ENCODE measurements at places on chromosomes 11 and 22.

DNA sequence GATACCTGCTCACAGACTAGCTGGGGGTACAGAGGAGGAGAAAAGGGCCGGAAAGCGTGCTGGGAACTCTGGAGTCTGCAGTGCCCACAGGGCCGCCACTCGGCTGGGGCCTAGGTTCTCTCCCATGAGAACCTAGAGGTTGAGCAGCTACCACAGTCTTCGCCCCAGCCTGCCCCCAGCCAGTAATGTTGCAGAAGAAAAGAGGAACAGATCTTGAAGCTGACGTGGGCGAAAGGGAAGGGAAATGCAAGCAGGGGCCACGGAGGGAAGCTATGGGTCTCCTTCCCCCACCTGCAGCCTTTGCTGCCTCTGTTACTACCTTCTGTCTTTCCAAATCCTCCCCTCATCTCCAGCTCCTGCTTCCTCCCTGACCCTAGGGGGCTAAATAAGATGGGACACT, 28.8 kb upstream of the P2RY2 start:
- no peak overlapping the region for H3K4me3 ChIP-seq
- H3K27me3 ChIP-seq = peaks cover 2% of the 10 kb centered on the region
- DNase-seq = no peak
- peaks cover 5% of the 10 kb centered on the region for H3K4me1 ChIP-seq
- H3K36me3 ChIP-seq = no peaks in the 10 kb centered on the region

- H3K27me3 ChIP-seq = peaks cover 96% of the 10 kb centered on the region
- no peak overlapping the region for H3K27ac ChIP-seq
- H3K4me1 ChIP-seq = no peaks in the 10 kb centered on the region
- peak; percentile 53 for DNase-seq
These were observed 6.6 kb downstream of the PAX6 start for GRCh38 chr11:31804312-31805036.

DNA sequence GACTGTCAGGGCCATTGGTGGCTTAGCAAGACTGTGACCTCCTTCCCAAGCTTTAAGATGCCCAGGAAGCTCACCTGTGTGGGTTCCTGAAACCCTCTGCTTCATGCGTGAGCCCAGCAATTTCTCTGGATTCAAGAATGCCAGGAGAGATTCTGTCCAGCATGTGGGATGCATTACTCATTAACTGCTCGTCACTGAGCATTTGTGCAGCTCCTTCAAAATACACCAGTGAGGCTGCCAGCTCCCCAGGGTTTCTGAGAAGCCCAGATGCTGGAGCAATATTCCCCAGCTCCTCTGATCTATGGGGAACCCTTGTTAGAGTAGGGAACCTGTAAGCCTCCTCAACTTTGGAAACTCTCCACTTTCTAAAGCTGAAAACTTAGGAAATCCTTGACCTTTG, 126.5 kb downstream of the CHST1 start:
- no peak overlapping the region for H3K4me3 ChIP-seq
- DNase-seq = no peak
- H3K36me3 ChIP-seq = no peaks in the 10 kb centered on the region
- no peak overlapping the region for H3K27ac ChIP-seq

- H3K36me3 ChIP-seq = peaks cover 4% of the 10 kb centered on the region
- no peak overlapping the region for H3K4me3 ChIP-seq
- peaks cover 9% of the 10 kb centered on the region for H3K4me1 ChIP-seq
- H3K27ac ChIP-seq = peak overlapping the region; percentile 46
These were observed 134.1 kb downstream of the NAV2 start for GRCh38 chr11:19846654-19847305.

DNA sequence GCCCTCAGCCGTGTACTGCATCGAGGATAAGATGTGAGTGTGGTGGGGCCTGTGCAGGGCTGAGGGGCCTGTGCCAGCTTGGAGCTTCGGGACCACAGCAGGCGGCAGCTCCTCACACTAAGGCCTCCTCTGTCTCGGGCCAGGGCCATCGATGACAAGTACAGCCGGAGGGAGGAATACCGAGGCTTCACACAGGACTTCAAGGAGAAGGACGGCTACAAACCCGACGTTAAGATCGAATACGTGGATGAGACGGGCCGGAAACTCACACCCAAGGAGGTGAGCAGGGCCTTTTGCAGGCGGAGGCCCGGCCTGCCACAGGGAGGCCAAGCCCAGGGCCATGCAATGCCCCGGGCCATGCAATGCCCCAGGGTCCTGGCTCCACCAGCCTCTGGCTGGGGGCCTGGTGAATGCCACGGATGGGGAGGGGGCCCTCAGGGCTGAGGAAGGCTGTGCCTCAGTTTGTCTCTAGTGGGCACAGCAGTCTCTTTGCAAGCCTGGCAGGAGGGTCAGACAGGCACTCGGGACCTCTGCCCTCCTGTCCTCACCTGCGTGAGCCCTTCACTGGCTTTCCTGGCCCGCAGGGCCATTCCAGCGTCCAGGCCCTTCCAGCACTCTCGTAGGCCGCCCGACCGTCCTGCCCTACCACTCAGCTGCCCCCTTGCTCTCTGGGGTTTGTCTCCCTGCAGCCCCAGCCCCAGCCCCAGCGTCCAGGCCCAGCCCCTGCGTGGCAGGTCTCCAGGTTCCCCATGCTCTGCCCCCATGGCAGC, 16.3 kb downstream of the SART1 start:
- peaks cover 4% of the 10 kb centered on the region for H3K4me1 ChIP-seq
- H3K4me3 ChIP-seq = no peak overlapping the region
- DNase-seq = no peak
- no peaks in the 10 kb centered on the region for H3K27me3 ChIP-seq
- peaks cover 16% of the 10 kb centered on the region for H3K36me3 ChIP-seq

DNA sequence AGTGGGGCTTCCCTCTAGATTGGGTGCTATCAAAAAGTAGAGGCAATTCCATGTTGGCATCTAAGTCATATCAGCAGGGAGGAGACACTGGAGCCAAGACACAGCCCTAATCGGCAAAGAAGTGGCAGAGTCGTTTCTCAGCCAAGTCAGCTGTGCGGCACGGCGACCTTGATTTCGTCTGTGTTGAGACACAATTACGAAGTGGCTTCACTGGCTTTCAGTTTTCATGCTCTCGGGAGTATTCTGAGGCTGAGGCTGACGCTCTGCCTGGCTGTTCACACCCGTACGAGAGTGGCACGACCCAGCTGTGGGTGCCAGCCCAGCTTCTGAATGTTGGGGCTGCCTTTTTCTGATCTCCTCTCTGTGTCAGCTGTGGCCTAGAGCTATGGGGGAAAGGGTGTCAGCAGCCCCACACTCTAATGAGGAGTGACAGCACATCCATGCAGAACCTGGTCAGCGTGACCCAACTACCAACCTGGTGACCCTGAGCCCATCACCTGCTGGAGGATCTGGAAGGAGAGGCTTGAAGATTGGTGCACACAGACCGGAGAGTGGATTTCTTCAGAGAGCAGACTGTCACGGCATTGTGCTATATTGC, 105.7 kb upstream of the TMEM45B start:
- no peaks in the 10 kb centered on the region for H3K36me3 ChIP-seq
- no peak overlapping the region for H3K4me3 ChIP-seq
- no peak for DNase-seq
- H3K4me1 ChIP-seq = no peaks in the 10 kb centered on the region
- H3K27me3 ChIP-seq = no peaks in the 10 kb centered on the region

GRCh38 chr11:1012291-1012690, 24.2 kb downstream of the MUC6 start:
- no peak overlapping the region for H3K27ac ChIP-seq
- peaks cover 15% of the 10 kb centered on the region for H3K36me3 ChIP-seq
- no peaks in the 10 kb centered on the region for H3K27me3 ChIP-seq

DNA sequence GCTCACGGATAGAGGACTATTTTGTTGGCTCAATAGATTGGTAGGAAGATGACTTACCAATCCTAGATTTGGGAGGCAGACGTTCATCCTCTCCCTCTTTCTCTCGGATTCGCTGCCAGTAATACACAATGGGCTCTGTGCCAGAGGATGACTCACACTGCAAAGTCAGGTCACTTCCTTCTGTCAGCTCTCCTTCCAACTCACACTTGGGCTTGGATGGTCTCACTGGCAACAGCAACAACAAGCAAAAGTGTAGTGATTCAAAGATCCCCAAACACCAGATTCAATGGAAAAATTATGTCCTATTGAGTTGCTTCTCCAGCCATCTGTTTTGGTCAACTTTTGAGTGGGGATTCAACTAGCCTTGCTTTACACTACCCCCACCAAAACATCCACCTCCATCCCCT, 21.7 kb upstream of the HSPA8 start:
- DNase-seq = peak; percentile 95

- no peaks in the 10 kb centered on the region for H3K27me3 ChIP-seq
- H3K36me3 ChIP-seq = no peaks in the 10 kb centered on the region
- H3K4me3 ChIP-seq = no peak overlapping the region
- H3K4me1 ChIP-seq = no peaks in the 10 kb centered on the region
- H3K27ac ChIP-seq = no peak overlapping the region
These were observed 57.7 kb upstream of the ISX start for GRCh38 chr22:35008213-35008612.

DNA sequence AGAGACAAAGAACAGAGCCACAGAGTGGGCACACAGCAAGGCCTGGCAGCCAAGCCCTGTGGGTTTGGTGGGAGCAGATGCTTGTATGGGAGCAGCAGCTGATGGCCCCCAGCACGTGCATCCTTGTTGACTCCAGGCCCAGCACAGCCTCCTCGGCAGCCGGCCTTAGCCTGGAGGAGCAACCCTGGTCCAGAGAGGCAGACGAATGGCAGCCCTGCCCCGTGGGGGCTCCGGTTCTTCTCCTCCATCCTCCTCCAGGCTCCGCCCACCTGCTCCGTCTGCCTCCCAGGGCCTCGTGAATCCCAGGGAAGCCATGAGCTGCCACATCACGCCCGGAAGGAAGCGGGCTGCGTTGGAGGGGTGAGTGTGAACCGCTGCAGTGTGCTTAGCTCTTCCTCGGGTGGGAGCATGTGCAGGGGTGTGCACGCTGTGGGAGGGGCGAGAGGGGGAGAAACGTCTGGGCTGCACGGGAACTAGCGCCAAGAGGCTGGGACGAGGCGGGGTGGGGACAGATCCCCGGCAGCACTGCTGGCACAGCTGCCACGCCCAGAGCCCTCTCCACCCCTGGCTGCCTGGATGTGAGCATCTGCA, 36.3 kb upstream of the JAM3 start:
- no peak overlapping the region for H3K4me3 ChIP-seq
- peaks cover 5% of the 10 kb centered on the region for H3K4me1 ChIP-seq
- no peak overlapping the region for H3K27ac ChIP-seq
- peak; percentile 20 for DNase-seq
- H3K27me3 ChIP-seq = peaks cover 10% of the 10 kb centered on the region
- no peaks in the 10 kb centered on the region for H3K36me3 ChIP-seq

DNA sequence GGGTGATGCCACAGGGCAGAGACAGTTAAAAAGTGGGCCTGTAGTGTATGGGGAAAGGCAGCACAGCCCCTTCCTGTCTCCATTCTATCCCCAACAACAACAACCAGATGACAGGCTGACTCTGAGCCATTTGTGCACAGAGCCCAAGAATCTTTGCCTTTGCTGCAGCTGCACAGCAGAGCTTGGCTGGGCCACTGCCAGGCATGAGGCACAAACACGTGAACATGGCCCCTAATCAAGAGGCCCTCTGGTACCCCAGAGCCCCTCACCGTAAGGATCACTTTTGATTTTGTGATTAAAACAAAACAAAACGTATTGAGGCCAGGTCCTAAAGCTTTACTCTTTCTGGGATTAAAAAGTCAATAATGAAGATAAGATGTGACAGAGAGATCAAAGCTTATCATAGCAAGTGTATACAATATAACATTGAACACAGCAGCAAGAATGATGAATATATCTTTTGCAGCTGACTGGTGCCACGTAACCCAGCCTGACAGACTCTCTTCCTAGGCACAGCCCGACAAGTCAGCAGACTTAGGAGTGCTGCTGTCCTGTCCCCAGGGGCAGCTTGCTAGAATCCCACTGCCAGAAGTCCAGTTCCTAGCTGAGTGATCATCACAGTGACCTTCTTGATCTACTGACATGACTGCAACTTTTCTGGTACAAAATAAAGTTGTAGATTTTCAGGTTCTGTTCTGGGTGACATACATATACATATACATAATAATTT, 117.8 kb downstream of the SERGEF start:
- no peak for DNase-seq
- no peak overlapping the region for H3K27ac ChIP-seq
- H3K36me3 ChIP-seq = no peaks in the 10 kb centered on the region
- H3K4me3 ChIP-seq = no peak overlapping the region
- no peaks in the 10 kb centered on the region for H3K27me3 ChIP-seq

- DNase-seq = no peak
- no peaks in the 10 kb centered on the region for H3K36me3 ChIP-seq
- H3K27me3 ChIP-seq = peaks cover 3% of the 10 kb centered on the region
- H3K4me1 ChIP-seq = no peaks in the 10 kb centered on the region
- H3K27ac ChIP-seq = no peak overlapping the region
- no peak overlapping the region for H3K4me3 ChIP-seq
These were observed 34.1 kb upstream of the TOLLIP start for GRCh38 chr11:1343391-1344055.

- no peaks in the 10 kb centered on the region for H3K4me1 ChIP-seq
- H3K4me3 ChIP-seq = no peak overlapping the region
- no peak overlapping the region for H3K27ac ChIP-seq
- H3K36me3 ChIP-seq = no peaks in the 10 kb centered on the region
These were observed 328.2 kb downstream of the TTC28 start for GRCh38 chr22:28351476-28351875.

DNA sequence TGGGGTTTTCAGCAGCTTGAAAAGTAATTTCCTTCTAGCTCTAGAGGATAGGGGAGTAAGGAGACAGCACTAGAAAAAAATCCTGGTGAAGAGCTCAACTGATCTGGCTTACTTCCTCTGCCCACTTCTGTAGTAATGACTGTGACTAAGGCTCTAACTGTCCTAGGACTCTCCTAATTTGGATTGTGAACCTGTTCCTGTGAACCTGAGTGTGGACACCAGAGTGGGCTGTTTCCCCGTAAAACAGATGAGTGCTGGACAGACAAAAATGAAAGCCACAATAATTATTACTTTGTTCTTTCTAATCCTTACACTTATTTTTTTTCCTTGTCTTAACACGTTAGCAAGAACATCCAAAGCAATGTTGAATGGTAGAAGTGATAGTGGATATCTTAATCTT, 154.1 kb downstream of the AASDHPPT start:
- H3K4me1 ChIP-seq = no peaks in the 10 kb centered on the region
- H3K27ac ChIP-seq = no peak overlapping the region
- no peak overlapping the region for H3K4me3 ChIP-seq
- no peaks in the 10 kb centered on the region for H3K36me3 ChIP-seq
- H3K27me3 ChIP-seq = no peaks in the 10 kb centered on the region

- no peaks in the 10 kb centered on the region for H3K27me3 ChIP-seq
- peak overlapping the region; percentile 50 for H3K27ac ChIP-seq
- peaks cover 3% of the 10 kb centered on the region for H3K36me3 ChIP-seq
These were observed 767 bp downstream of the SLC43A1 start for GRCh38 chr11:57514538-57515331.
